ENCODE measurements at places on chromosomes 5 and 9. TPM values are rescaled to one million over a fixed set of nuclear protein-coding genes. Genes with fewer than 3 reads are reported as not detected.

IFNA21 gene
- total RNA-seq: not detected

MYORG gene
- total RNA-seq: 9.0 TPM

ASPN gene
- 5.7 TPM for total RNA-seq

FRRS1L gene
- total RNA-seq: 1.8 TPM

LECT2 gene
- not detected for total RNA-seq

GPR151 gene
- not detected for total RNA-seq

IL13 gene
- total RNA-seq: not detected

TIMD4 gene
- 0.35 TPM for total RNA-seq

IL5 gene
- total RNA-seq: not detected

TMC1 gene
- not detected for total RNA-seq

MAMDC2 gene
- total RNA-seq: 10.8 TPM

SNCB gene
- total RNA-seq: not detected

SLC46A2 gene
- not detected for total RNA-seq

PRRT1B gene
- not detected for total RNA-seq

RNF180 gene
- 11.0 TPM for total RNA-seq

ADAMTS12 gene
- 2.1 TPM for total RNA-seq

CKMT2 gene
- 1,804 TPM for total RNA-seq

CAPSL gene
- not detected for total RNA-seq

GLDC gene
- total RNA-seq: not detected

ENTPD8 gene
- total RNA-seq: not detected

SH3RF2 gene
- 267 TPM for total RNA-seq

TRAF1 gene
- 2.1 TPM for total RNA-seq

ZFP37 gene
- 1.1 TPM for total RNA-seq

BNC2 gene
- total RNA-seq: 4.3 TPM

SLC34A3 gene
- not detected for total RNA-seq

PCDHB4 gene
- 1.5 TPM for total RNA-seq

SERF1A gene
- 6.7 TPM for total RNA-seq

PROP1 gene
- not detected for total RNA-seq

LCN2 gene
- total RNA-seq: not detected

ANXA2R gene
- total RNA-seq: 0.84 TPM

ELAVL2 gene
- total RNA-seq: not detected

GFPT2 gene
- 15.3 TPM for total RNA-seq

SPATA31A3 gene
- total RNA-seq: not detected

SLC6A7 gene
- total RNA-seq: not detected

CFAP157 gene
- total RNA-seq: not detected

STC2 gene
- 10.4 TPM for total RNA-seq

HEXB gene
- 95.7 TPM for total RNA-seq

LCN1 gene
- total RNA-seq: not detected

All from Right ventricle myocardium inferior (tissue), 1 donor.